Colonic mucosa (tissue), 4 donors: ENCODE measurements at places on chromosomes 6 and 20. TPM values are rescaled to one million over a fixed set of nuclear protein-coding genes. Genes with fewer than 3 reads are reported as not detected.
A peak's percentile ranks its signal among the peaks of the same experiment; 100 is the strongest.

DNA sequence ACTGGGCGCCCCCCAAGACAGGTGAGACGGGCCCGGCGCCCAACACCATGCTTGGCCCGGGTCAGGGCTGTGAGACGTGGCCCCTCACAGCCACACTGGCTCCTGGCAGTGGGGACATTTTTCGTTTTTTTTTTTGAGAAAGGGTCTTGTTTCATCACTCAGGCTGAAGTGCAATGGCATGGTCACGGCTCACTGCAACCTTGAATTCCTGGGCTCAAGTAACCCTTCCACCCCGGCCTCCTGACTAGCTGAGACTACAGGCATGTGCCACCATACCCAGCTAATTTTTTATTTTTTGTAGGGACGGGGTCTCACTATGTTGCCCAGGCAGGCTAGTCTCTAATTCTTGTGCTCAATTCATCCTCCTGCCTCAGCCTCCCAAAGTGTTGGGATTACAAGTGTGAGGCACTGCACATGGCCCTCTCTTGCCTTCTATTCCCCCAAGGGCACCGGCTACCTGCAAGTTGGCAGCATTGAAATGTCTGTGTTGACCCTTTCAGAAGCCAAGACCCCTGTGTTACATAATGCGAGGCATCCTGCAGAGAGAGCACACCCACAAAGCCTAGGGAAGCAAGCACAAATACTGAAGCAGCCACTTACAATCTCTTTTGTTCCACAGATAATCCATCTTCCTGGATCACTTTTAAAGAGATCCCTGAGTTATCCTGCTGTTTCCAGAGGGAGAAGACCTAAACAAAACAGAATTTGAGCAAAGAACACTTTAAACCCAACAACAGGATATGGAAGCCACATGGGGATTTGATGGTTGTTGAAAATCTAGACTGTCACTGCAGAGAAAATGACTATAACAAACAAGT lies 57.5 kb upstream of the SLC4A11 start:
- no peak overlapping the region for H3K4me3 ChIP-seq
- H3K27ac ChIP-seq = no peak overlapping the region
- no peaks in the 10 kb centered on the region for H3K36me3 ChIP-seq

NKX2-2 gene
- total RNA-seq = 1.4 TPM

ADAT2 gene
- 5.7 TPM for total RNA-seq

MEI4 gene
- total RNA-seq = not detected

DNA sequence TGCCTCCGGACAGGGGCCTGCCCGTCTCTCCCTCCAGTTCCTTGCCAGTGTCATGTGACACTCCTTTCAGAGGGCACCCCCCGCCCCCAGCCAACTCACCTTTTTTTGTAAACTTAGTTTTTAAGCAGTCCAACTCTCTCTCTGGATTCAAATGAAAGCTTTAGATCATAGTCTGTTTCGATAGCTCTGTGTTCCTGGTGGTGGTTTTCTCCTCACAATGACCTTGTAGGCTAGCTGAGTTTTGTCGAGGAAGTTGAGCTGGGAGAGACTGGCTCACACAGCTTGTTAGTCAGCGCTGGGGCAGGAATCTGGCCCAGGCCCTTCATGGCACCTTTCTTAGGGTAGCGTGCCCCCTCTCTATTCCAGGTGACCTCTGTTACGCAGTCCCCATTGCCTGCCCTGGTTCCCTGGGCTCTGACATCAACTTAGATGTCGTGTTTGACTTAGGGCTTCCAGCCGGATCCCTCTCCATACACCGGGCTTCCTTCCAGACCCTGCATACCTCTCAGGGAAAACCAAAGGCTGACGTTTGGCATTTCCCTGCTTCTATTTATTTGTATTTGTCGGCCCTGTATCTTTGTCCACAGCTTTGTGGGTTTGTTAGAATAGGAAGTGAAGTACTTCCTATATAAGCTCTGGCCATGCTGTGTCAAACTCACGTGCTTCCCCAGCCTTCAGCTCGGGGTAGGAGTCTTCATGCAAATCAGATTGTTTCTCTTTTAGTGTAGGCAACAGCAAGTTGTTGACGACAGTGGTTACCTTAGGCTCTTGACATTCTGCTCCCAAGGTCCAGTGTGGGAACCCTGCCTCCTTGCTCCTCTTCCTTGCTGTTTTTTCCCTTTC lies 12.7 kb downstream of the IGF2R start:
- no peaks in the 10 kb centered on the region for H3K36me3 ChIP-seq
- H3K4me1 ChIP-seq = peaks cover 9% of the 10 kb centered on the region
- H3K27me3 ChIP-seq = no peaks in the 10 kb centered on the region
- peak overlapping the region; percentile 45 for H3K27ac ChIP-seq
- no peak overlapping the region for H3K4me3 ChIP-seq

DNA sequence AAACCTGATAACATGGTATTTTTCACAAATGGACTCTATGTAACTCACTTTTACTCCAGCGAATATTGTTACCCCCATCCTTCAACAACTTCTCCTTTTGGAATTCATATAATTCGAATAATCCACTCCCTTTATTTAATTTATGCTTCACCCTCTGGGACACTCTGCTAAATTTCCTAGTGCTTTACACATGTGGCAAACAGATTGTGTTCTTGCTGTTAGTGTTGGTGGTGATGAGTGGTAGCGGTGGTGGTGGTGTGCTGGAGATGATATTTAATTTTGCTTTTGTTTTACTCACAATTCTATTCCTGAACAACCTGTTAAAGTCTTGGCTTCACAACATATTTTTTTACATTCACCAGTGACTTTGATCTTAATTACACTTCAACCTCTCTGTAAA lies 32.8 kb downstream of the HTR1B start:
- no peaks in the 10 kb centered on the region for H3K27me3 ChIP-seq
- no peak overlapping the region for H3K27ac ChIP-seq
- H3K36me3 ChIP-seq = no peaks in the 10 kb centered on the region
- H3K4me3 ChIP-seq = no peak overlapping the region
- DNase-seq = no peak

GRCh38 chr6:235763-236360 lies 56.4 kb upstream of the DUSP22 start:
- H3K4me3 ChIP-seq = no peak overlapping the region
- no peak for DNase-seq

- no peak overlapping the region for H3K27ac ChIP-seq
- no peaks in the 10 kb centered on the region for H3K4me1 ChIP-seq
- DNase-seq = no peak
- no peaks in the 10 kb centered on the region for H3K27me3 ChIP-seq
- no peaks in the 10 kb centered on the region for H3K36me3 ChIP-seq
These were observed 88.3 kb upstream of the PAK5 start for GRCh38 chr20:9927224-9927623.

SLC22A3 gene
- total RNA-seq = 2.5 TPM

- H3K4me3 ChIP-seq = no peak overlapping the region
- H3K36me3 ChIP-seq = no peaks in the 10 kb centered on the region
- H3K27me3 ChIP-seq = no peaks in the 10 kb centered on the region
- H3K27ac ChIP-seq = no peak overlapping the region
- H3K4me1 ChIP-seq = no peaks in the 10 kb centered on the region
These were observed 140.3 kb downstream of the TBX18 start for GRCh38 chr6:84623956-84624680.

RTN4IP1 gene
- total RNA-seq = 12.2 TPM

CLPSL1 gene
- total RNA-seq = not detected

RAD21L1 gene
- not detected for total RNA-seq

DNA sequence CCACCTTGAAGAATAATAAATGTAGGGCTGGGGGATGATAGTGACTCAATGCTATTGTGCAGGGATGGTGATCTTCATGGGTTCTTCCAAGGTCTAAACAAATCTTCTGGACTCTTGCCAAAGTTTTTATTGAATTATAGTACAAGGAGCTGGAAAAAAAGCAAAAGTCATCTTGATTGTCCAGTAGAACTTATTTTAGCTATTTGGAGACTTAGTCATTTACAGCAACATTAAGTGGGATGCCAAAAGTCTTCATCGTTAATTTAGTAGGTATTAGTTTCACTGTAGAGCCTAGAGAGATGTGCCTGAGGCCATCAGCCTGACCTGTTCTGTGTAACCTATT lies 212.9 kb upstream of the TBX18 start:
- H3K27me3 ChIP-seq = no peaks in the 10 kb centered on the region
- H3K4me3 ChIP-seq = no peak overlapping the region
- no peaks in the 10 kb centered on the region for H3K36me3 ChIP-seq
- no peak overlapping the region for H3K27ac ChIP-seq
- no peak for DNase-seq

- H3K27ac ChIP-seq = no peak overlapping the region
- H3K4me3 ChIP-seq = no peak overlapping the region
- H3K36me3 ChIP-seq = no peaks in the 10 kb centered on the region
- DNase-seq = no peak
- H3K4me1 ChIP-seq = peaks cover 7% of the 10 kb centered on the region
- no peaks in the 10 kb centered on the region for H3K27me3 ChIP-seq
These were observed 39.8 kb upstream of the PTPN1 start for GRCh38 chr20:50470264-50470858.

- no peak overlapping the region for H3K4me3 ChIP-seq
- H3K4me1 ChIP-seq = no peaks in the 10 kb centered on the region
- H3K27ac ChIP-seq = no peak overlapping the region
These were observed 88.8 kb downstream of the ADAT2 start for GRCh38 chr6:143361536-143362191.

FRK gene
- total RNA-seq = 25.9 TPM

- no peaks in the 10 kb centered on the region for H3K4me1 ChIP-seq
- no peak for DNase-seq
- H3K27me3 ChIP-seq = no peaks in the 10 kb centered on the region
These were observed 205.1 kb upstream of the SMLR1 start for GRCh38 chr6:130622142-130622541.

DNA sequence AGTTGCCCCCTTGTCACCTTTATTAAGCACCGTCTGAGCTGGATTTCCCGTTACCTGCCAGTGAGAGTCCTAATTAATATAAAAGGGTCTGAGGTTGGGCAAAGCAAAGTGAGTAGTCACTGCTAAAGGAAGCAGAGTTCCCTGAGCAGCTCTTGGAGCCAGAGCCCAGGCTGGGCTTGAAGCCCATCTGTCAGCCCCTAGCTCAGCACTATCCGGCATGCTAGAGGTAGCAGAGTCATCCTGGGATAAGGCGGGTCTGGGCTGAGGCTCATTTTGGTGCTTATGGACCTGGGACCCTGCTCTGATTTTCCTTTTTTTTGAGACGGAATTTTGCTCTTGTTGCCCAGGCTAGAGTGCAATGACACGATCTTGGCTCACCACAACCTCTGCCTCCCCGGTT lies 46.2 kb downstream of the ADNP start:
- no peaks in the 10 kb centered on the region for H3K27me3 ChIP-seq
- H3K27ac ChIP-seq = no peak overlapping the region
- no peaks in the 10 kb centered on the region for H3K4me1 ChIP-seq
- DNase-seq = no peak
- H3K4me3 ChIP-seq = no peak overlapping the region

GRCh38 chr6:133503336-133503729 lies 262.2 kb downstream of the EYA4 start:
- H3K27ac ChIP-seq = no peak overlapping the region
- H3K27me3 ChIP-seq = no peaks in the 10 kb centered on the region
- no peaks in the 10 kb centered on the region for H3K4me1 ChIP-seq
- no peak for DNase-seq
- H3K36me3 ChIP-seq = no peaks in the 10 kb centered on the region

OPRL1 gene
- total RNA-seq = 0.25 TPM

- no peak for DNase-seq
- H3K4me3 ChIP-seq = no peak overlapping the region
- H3K4me1 ChIP-seq = no peaks in the 10 kb centered on the region
- no peaks in the 10 kb centered on the region for H3K27me3 ChIP-seq
These were observed 304.0 kb downstream of the TSHZ2 start for GRCh38 chr20:53276143-53276542.

DNA sequence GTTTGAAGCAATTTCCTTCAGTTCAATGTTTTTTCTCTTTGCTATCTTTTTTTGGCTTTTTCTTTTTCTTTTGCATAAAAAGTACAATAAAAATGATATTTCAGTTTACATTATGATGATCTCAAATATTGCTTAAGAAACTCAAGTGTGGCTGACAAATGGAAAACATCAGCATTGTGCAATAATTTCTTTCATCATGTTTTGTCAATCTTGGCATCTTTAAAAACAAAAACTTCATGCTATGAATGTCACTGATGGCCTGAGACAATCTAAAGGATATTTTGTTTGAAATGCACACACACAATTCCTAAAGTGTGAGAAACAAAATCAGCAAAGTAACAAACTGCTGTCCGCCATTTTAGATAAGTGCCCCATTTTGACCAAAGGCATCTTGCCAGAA lies 13.9 kb upstream of the MTCL3 start:
- H3K27me3 ChIP-seq = no peaks in the 10 kb centered on the region
- no peaks in the 10 kb centered on the region for H3K36me3 ChIP-seq
- no peak overlapping the region for H3K27ac ChIP-seq
- no peak overlapping the region for H3K4me3 ChIP-seq

DNA sequence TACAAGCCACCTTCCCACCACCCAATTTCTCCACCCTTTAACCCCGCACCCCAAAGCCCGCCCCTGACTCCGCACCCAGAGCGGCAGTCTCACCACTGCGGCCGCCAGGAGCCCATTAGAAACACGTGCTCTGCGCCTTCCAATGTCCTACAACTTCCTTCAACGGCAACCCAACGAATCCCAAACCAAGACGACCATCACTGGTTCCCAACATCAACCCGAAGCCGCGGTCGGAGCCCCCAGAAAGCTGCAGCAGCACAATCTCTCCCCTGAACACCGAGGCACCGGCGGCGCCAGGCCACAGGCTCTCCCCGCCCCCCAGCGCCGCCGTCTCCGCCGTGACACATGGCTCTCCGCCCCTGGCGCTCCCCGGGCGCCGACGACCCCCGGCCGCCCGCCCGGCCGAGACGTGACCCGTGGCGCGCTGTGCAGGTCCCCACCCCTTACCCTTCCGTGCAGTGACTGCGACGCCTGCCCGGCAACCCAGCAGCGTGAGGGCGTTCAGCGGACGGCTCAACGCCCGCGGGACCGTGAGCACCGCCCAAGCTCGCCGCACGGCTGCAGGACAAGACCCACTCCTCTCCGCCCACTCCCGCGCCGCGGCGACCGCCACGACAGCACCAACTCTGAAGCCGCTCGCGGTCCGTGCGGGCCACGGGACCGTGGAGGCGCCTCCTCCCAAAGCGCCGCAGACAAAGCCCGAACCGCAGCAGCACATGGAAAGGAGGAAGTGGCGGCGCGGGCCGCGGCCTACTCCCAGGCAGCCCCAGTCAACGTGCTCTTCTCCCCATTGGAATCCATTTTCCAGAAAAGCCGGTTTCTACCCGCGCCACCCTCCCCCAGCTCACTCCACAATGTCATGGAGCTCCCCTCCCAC lies 551 bp downstream of the SYNCRIP start:
- no peaks in the 10 kb centered on the region for H3K27me3 ChIP-seq
- H3K36me3 ChIP-seq = peaks cover 1% of the 10 kb centered on the region
- peak; percentile 69 for DNase-seq
- H3K27ac ChIP-seq = peak overlapping the region; percentile 98

GRCh38 chr6:155177363-155177961 lies 86.4 kb upstream of the CLDN20 start:
- H3K36me3 ChIP-seq = no peaks in the 10 kb centered on the region
- DNase-seq = peak; percentile 62
- H3K27me3 ChIP-seq = no peaks in the 10 kb centered on the region
- no peak overlapping the region for H3K4me3 ChIP-seq
- H3K4me1 ChIP-seq = no peaks in the 10 kb centered on the region

MTFR2 gene
- total RNA-seq = 2.2 TPM
